Gastroesophageal sphincter (tissue), 4 donors: ENCODE measurements at places on chromosomes 1 and 21. TPM values are rescaled to one million over a fixed set of nuclear protein-coding genes. Genes with fewer than 3 reads are reported as not detected.

The C4BPB gene
- not detected for total RNA-seq

The MROH9 gene
- total RNA-seq, result not detected

The MYOM3 gene
- total RNA-seq, result not detected

DNA sequence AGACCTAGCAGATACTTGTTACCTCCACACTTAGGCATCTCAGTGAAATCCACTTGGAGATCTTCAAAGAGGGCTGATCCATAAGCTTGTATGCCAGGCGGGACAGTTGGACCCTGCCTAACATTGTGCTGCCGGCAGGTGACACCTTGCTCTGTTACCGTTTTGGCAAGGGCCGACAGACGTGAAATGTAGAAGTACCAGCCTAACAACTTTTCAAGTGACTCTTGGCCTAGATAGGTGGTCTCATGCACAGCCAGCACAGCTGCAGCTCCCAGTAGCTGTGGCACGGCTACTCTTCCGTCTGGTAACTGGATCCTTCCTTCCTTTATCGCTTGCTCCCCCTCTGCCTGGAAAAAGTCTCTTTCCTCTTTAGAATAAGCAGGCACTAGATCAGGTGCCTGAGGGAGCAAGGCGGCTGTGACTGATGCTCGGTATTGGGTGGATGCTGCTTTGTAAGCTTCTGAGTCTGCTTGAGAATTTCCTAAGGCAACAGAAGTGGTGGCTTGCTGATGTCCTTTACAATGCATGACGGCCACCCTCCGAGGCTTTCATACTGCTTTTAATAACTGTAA, 713.5 kb downstream of the AMY1C start:
- ATAC-seq, result no peak

GRCh38 chr1:29801561-29801973, 565.2 kb downstream of the PTPRU start:
- ATAC-seq, result no peak
